ENCODE measurements at places on chromosomes 11 and 22.

DNA sequence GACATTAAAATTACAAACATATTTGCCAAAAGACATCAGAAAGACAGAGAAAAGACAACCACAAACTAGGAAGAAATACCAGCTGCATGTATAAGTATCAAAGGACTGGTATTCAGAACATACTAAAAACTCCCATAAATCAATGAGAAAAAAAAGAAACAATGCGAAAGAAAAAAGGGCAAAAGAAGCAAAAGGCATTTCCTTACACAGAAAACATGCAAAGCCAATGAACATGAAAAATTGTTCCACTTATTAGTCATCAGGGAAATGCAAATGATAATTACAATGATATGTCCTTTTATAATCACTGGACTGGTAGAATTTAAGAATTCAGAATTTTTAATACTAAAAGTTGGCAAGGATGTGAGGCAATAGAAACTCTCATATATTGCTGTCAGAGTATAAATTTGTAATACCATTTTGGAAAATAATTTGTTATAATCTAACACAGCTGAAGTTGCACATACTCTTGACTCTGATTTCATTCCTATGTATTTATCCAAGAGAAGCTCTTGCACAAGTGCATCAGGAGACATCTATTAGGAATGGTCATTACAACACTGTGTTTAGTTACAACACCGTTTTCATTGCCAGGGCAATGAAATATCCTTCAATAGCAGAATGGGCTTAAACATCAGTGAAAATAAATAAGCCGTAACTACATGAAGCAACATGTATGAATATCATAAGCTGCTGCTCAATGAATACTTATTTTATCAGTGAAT lies 279.7 kb downstream of the SWAP70 start:
- H3K4me3 ChIP-seq: no peak overlapping the region
- H3K27ac ChIP-seq: no peak overlapping the region
- H3K36me3 ChIP-seq: no peaks in the 10 kb centered on the region
- H3K4me1 ChIP-seq: no peaks in the 10 kb centered on the region
- DNase-seq: no peak

GRCh38 chr11:15494740-15495139 lies 380.0 kb downstream of the INSC start:
- no peaks in the 10 kb centered on the region for H3K4me1 ChIP-seq
- no peak overlapping the region for H3K27ac ChIP-seq
- no peaks in the 10 kb centered on the region for H3K27me3 ChIP-seq
- DNase-seq: no peak
- H3K36me3 ChIP-seq: no peaks in the 10 kb centered on the region

DNA sequence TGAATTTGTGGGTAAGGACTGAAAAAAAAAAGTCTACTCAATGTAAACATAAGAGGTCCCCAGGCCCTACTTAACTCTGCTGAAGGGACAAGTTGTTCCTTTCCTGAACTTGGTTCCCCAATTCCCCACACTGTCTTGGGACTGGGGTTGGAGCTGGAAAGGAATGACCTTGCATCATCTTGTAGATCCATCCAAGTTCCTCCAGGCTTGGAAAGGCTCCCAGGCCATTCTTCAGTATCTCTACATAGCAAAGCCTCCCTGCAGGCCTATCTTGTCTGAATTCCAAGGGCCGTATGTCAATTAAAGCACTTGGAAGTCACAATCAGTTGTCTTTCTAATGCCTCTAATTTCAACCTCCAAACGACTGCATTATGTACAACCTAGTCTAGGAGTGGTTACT lies 361.2 kb downstream of the TMEM135 start:
- no peaks in the 10 kb centered on the region for H3K27me3 ChIP-seq
- no peaks in the 10 kb centered on the region for H3K4me1 ChIP-seq
- no peak overlapping the region for H3K4me3 ChIP-seq
- no peaks in the 10 kb centered on the region for H3K36me3 ChIP-seq

DNA sequence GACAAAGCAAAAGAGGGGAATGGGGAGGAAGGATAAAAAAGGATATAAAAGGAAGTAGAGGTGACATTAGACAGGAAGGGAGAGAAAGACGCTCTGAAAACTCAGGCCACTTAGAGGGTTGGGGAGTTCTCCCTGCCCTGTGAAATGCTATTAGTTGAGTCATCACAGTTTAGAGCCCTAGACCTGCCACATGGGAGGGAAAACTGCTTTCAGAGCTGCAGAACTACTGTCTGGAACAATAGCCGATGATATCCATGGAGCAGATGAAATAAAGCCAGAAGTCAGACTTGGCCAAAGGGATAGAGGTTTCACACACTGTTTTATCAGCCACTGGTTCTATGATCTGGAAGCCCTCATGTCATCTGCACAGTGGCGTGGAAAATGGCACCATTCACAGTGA lies 157.9 kb downstream of the NCAM1 start:
- no peak for DNase-seq
- H3K4me3 ChIP-seq: no peak overlapping the region
- peaks cover 20% of the 10 kb centered on the region for H3K27me3 ChIP-seq
- no peak overlapping the region for H3K27ac ChIP-seq
- no peaks in the 10 kb centered on the region for H3K4me1 ChIP-seq

GRCh38 chr11:80103142-80103859 lies 662.5 kb upstream of the TENM4 start:
- no peaks in the 10 kb centered on the region for H3K27me3 ChIP-seq
- no peak overlapping the region for H3K4me3 ChIP-seq
- DNase-seq: no peak
- no peak overlapping the region for H3K27ac ChIP-seq

DNA sequence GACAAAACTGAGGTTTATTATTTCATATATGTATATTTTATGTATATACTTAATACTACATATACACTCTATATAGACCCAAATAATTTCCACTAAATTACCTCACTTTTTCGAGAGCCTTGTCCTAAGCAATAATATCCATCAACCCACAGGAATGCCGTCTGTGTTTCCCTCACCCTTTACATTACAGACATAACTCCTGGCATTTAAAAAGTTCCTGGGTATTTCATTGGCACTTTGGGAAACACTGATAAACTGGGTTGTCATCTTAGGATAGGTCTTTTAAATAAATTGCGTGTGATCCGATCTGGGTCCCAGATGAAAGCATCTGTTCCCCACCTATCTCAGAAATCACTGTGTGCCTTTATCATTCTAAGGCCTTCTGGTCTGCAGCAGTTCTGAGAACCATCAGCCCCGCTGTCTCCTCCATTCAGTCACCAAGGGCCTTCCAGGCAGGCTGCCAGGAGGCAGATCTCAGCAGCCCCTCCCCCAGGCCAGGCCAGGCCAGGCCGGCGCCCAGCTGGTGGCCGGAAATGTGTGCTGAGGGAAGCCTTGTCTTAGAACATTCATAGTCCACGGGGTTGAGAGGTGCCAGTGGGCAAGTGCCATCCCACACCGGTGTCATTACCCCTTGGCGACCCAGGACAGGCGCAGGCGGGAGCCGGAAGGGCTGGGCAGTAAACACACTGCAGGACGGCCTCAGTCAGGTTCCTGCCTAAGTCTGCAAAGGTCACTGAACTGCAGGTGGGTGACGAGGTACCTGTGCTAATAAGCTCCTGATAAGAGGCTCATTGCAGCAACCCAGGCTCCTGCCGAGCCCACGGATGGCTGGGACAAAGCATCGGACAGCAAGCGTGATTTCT lies 3.3 kb downstream of the FGF19 start:
- no peak for DNase-seq
- H3K4me3 ChIP-seq: no peak overlapping the region
- no peaks in the 10 kb centered on the region for H3K4me1 ChIP-seq
- no peak overlapping the region for H3K27ac ChIP-seq
- H3K27me3 ChIP-seq: peaks cover 70% of the 10 kb centered on the region
- H3K36me3 ChIP-seq: no peaks in the 10 kb centered on the region

DNA sequence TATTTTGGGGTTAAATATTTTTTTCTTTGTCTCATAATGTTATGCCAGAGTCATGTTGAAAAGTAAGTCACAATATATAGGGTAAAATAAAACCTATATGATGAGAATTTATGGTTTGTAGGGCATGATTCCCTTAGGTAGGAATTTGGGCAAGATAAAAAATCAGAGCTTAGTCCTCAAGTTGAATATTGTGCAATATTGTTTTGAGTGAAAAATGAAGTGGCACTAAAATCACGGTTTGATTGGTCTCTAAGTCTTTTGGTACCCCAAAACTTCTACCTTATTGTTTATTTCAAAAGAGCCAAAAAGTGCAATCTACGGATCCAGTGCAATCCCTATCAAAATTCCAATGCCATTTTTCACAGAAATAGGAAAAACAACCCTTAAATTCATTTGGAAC lies 1.6 kb upstream of the MRPL16 start:
- peaks cover 30% of the 10 kb centered on the region for H3K4me1 ChIP-seq
- H3K36me3 ChIP-seq: peaks cover 8% of the 10 kb centered on the region
- no peak overlapping the region for H3K4me3 ChIP-seq
- DNase-seq: no peak

DNA sequence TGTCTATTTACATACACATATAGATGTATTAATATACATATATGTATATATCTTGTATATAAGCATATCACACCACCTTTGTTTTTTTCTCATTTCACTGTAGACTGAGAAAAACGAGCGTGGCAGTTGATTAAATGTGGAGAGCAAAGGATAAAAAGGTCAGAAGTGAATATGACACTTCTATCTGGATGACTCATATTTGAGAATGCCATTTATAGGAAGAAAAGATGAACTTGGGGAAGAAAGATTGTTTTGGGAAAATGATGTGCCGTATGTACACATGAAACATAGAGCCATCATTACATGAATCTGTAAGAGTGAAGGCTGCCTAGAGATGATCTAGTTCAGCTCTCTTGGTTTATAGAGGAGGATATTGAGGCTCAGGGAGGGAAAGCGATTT lies 28.7 kb downstream of the AMOTL1 start:
- H3K4me3 ChIP-seq: no peak overlapping the region
- H3K27me3 ChIP-seq: peaks cover 17% of the 10 kb centered on the region
- no peak overlapping the region for H3K27ac ChIP-seq

DNA sequence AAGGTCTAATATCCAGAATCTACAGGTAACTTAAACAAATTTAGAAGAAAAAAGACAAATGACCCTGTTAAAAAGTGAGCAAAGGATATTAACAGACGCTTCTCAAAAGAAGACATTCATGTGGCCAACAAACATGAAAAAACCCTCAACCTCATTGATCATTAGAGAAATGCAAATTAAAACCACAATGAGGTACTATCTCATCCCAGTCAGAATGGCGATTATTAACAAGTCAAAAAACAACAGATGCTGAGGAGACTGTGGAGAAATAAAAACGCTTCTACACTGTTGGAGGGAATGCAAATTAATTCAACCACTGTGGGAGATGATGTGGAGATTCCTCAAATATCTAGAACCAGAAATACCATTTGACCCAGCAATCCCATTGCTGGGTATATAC lies 67.2 kb downstream of the SLC17A6 start:
- H3K36me3 ChIP-seq: no peaks in the 10 kb centered on the region
- no peak for DNase-seq
- no peak overlapping the region for H3K27ac ChIP-seq

DNA sequence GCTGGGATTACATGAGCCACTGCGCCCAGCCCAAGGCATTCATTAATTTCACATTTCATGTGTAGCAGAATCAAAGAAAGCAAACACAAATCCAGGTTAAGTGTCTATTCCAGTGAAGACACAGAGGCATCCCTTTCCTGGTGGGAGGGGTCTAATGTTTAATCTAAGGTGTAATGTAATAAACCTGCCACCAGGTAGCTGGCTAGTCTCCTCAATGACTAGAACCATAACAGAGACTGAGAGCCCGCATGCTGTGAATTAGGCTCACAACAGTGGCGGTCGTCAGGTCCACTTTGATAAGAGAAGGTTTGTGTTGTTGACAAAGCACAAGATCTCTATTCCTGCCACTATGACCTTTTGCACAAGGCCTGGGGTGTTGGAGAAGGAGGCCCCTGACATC lies 64.2 kb upstream of the ADA2 start:
- H3K27me3 ChIP-seq: peaks cover 17% of the 10 kb centered on the region
- H3K36me3 ChIP-seq: no peaks in the 10 kb centered on the region
- peaks cover 4% of the 10 kb centered on the region for H3K4me1 ChIP-seq

- DNase-seq: no peak
- no peak overlapping the region for H3K4me3 ChIP-seq
- H3K27me3 ChIP-seq: peaks cover 29% of the 10 kb centered on the region
- H3K4me1 ChIP-seq: no peaks in the 10 kb centered on the region
Measured at GRCh38 chr11:69867076-69868005, 48.1 kb upstream of the FGF3 start.

GRCh38 chr11:65355013-65355775 lies 643 bp downstream of the TIGD3 start:
- H3K27ac ChIP-seq: peak overlapping the region; percentile 13
- DNase-seq: peak; percentile 34
- H3K4me3 ChIP-seq: peak overlapping the region; percentile 88
- no peaks in the 10 kb centered on the region for H3K27me3 ChIP-seq
- peaks cover 53% of the 10 kb centered on the region for H3K36me3 ChIP-seq
- H3K4me1 ChIP-seq: peaks cover 14% of the 10 kb centered on the region

- no peaks in the 10 kb centered on the region for H3K4me1 ChIP-seq
- no peak overlapping the region for H3K4me3 ChIP-seq
- H3K27ac ChIP-seq: no peak overlapping the region
Measured at GRCh38 chr11:2783536-2784082, 83.8 kb upstream of the KCNQ1OT1 start.

DNA sequence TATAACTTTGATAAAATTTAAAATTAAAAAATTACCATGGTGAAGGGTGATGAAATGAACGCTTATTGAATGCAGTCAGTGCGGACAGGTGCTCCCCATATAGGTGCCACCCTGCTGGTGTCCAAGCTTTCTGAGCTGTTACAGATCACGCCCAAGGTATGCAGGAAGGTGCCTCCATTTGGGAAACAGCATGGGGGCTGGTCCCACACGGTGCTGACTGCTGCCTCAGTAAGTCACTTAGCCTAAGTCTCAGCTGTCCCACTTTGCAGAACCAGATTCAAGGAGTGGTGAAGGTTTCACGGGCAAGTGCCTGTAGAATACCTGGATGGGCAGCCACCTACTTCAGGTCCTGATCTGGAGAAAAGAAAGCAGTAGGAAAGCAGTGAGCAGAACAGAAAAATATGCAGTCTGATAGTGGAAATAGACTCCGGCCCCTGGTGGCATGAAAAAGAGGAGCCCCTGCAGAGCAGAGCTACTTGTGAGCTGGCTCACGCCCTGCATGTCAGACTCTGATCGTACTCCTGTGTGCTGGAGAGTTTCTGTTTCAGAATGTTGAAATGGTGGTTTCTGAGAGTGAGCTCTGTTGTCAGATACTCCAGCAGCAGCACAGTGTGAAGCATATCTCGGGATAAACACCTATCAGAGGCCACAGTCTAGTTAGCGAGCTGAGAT lies 33.2 kb downstream of the ADORA2A start:
- no peaks in the 10 kb centered on the region for H3K4me1 ChIP-seq
- no peak overlapping the region for H3K27ac ChIP-seq
- no peak overlapping the region for H3K4me3 ChIP-seq
- no peaks in the 10 kb centered on the region for H3K36me3 ChIP-seq
- no peaks in the 10 kb centered on the region for H3K27me3 ChIP-seq

DNA sequence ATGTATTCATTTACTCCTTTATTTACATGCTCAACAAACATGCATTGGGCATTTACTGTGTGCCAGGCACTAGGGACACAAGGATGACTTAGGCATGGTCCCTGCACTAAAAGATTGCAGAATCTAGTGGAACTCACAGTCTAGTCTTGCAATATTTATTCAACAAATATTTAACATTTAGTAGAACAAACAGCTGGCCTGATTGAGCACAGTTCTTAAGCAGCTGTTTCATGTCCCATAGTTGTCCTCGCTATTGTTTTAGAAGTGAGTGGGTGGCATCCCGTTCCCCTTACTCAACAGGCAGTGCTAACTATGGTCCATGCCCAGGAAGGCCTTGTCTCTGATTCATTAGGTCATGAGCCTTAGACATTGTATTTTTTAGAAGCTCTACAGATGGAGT lies 459.9 kb upstream of the CADM1 start:
- peaks cover 14% of the 10 kb centered on the region for H3K27me3 ChIP-seq
- no peak overlapping the region for H3K27ac ChIP-seq
- no peak overlapping the region for H3K4me3 ChIP-seq
- no peaks in the 10 kb centered on the region for H3K4me1 ChIP-seq
- no peak for DNase-seq
